ENCODE measurements at places on chromosomes 2 and 18.

GRCh38 chr2:86593266-86593665 is 30.0 kb upstream of the CHMP3 start:
- no peak for DNase-seq

GRCh38 chr2:176639671-176640070 is 370.4 kb downstream of the MTX2 start:
- no peak for DNase-seq

- no peak for DNase-seq
Observed at GRCh38 chr18:62545098-62545497, 22.3 kb downstream of the ZCCHC2 start.

GRCh38 chr2:231483398-231484329 is 19.4 kb upstream of the NCL start:
- peak; percentile 43 for DNase-seq

DNA sequence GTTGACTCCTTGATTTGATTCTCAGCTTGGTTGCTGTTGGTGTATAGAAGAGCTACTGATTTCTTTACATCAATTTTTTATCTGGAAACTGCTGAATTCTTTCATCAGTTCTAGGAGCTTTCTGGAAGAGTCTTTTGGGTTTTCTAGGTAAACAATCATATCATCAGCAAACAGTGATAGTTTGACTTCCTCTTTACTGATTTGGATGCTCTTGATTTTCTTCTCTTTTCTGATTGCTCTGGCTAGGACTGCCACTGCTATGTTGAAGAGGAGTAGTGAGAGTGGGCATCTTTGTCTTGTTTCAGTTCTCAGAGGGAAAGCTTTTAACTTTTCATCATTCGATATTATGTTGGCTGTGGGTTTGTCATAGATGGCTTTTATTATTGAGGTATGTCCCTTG is 140.5 kb downstream of the ZNF236 start:
- no peak for DNase-seq

DNA sequence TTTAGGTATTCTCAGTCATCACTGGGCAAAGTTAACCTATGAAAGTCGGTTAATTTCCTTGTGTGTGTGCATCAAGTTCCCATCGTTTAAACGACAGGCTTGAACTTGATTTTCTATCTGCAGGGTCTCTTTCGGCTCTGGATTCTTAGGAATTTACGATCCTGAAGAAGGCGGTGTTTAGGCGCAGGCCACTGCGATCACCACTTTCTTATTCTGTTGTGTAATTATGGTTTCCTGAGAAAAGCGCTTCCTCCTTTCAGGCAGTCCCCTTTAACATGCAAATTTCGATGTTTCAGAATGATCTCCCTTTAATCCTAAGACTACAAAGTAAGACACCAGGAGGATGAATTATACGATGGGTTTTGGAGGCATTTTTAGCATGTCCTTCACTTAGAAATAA is 27.9 kb upstream of the MBP start:
- DNase-seq: no peak

DNA sequence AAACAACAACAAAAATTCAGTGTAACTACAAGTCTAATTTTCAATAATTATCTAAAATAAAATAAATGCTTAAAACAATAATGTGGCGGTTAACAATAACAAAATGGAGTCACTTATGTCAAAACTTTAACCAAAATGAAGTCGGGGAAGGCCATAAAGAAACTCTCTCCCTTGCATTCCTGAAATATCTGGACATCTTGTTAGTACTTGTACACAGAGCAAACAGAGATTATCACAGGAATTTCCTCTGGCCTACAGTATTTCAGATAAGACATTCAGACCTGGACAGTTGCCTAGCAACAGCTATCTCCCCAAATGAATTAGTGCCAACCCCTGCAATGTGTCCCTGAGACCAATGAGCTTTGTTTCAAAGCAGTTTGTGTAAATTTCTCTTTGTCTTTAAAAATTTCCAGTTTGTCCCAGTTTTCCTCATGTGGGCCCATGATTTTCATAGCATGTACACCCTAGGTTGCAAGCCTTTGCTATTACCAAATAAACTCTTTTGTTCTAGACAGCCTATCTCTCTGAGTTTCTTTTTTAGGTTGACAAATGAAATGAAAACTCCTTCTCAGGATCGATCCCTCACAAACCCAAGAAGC is 68.6 kb downstream of the EXOC6B start:
- DNase-seq: no peak

DNA sequence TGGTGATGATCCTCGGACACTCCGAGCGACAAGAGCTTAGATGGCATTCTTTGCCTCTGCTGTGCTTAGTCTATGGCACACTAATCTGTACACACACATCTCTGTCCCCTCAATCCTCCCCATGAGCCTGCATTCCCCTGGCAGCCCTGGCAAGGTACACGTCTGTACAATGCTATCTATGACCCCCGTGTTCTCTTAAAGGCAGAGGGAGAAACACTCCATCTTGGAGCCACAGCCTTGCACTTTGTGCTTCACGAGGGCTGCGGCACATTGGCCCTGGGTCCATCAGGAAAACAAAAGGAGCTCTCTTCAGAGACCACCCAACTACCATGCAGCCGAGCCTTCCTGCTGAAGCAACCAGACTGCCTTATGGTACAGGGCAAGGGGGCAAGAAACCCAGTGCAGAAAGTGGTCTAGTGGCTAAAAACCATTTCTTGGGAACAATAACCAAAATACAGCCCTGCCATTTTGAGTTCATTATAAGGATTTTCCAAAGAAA is 42.5 kb downstream of the STEAP3 start:
- DNase-seq: no peak

GRCh38 chr18:22108674-22109073 is 60.7 kb upstream of the GATA6 start:
- DNase-seq: no peak

GRCh38 chr2:99340669-99341236 is 3.6 kb downstream of the EIF5B start:
- DNase-seq: peak; percentile 14

- peak; percentile 23 for DNase-seq
Observed at GRCh38 chr2:85353876-85354285, 447 bp downstream of the RETSAT start.

DNA sequence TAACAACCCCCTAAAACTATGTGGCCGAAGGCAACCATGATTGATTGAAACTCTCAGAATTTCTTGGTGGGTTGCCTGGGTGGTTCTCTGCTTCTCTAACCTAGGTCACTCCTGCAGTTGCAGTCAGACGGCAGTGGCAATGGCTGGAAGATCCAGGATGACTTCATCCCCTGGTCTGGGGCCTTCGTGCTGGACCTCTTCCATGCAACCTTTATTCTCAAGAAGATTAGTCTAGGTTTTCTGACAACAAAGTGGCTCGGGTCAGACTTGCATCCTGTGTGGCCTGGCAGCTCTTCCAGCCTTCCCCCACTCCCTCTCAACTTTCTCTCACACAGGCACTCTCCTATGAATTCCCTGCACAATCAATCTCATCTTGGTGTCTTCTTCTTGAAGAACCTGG is 76.4 kb downstream of the METTL4 start:
- DNase-seq: no peak

DNA sequence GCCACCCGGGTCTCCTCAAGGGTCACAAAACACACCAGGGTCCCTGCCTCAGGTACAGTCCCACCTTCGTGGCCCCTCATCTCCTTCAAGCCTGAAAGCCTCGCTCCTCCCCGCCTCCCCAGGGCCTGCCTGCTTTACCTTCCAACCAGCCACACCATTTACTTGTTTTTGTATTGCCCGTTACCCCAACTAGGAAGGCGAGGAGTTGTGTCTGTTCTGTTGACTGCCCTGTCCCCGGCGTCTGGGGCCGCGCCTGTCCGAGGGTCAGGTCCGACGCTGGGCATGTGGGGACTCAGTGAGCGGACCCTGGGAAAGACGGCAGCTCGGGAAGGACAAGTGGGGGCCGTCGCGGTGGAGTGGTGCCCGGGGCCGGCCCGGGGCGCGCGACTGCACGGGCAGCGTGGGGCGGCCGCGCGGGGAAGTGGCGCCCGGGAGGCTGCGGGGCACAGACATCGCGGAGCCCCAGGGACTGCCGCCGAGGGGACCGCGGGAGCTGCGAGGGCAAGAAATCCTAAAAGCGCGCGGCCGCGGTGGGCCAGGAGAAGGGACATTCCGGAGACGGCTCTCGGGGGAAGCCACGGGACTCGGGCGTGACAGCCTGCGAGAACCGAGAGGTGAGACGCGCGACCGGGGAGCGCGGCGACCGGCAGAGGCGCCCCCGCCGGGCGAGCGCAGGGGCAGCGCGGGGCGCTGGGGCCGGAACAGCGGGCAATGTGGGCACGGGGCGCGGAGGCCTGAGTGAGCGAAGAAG is 797 bp upstream of the GRHL1 start:
- peak; percentile 58 for DNase-seq

DNA sequence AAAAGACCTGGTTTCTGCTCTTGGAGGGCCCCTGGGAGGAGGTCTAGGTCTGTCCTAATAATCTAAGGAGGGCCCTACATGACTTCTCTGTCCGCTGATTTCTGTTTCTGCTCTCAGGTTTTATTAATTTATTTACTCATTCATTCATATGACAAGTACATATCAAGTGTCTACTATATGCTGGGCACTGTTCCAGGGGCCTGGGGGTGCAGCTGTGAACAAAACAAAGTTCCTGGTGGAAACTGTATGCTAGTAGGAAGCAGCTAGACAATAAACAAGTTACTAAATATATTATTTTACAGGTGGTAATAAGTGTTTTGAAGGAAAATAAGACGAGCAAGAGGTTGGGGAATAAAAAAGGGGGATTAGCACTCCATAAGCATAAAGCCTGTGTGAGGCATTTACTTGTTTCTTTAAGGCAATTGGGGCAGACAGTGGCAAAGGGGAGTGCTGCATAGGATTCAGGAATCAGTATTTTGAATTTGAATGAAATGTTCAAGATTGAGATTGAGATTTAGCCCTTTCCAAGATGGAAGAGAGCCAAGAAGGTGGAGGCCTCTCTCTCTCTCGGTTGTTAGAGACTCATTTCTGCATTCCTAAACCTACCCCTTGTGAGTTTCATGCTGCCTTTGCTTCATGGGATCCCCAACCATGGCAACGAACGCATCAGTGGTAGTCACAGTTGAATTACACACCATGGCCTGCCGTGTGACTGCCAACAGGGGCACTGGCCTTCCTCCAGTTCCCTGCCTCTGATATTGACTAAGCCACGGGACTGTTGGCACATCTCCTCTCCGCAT is 28.3 kb downstream of the DRC1 start:
- DNase-seq: no peak

- no peak for DNase-seq
Observed at GRCh38 chr2:208042041-208042440, 16.7 kb upstream of the PLEKHM3 start.

DNA sequence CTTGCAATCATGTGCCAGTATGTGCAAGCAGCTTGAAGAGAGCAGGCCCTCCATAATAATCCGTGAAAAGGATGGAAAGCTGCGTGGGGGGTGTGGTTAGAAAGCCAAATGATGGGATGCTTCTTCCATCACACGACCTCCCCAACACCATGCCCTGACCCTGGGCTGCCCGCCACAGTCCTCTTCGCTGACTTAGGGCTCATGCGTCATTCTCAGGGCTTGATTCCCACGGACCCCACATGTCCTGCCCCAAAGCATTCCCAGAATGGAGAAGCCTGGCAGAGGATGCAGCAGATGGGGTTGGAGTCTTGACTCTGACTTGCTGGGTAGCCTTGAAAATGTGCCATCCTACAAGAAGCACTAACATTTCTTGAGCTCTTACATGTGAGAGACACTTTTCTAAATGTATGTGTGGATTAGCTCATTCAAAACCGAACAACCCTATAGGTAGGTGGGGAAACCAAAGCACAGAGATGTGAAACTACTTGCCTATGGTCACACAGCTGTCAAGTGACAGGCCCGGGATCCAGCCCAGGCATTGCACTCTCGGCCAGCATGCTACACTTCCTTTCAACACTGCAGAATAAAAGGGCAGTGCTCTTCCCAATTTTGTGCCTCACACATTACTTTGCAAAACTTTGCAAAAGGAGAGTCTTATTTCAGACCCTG is 3.7 kb downstream of the TNS1 start:
- no peak for DNase-seq

GRCh38 chr2:165648801-165649200 is 145.2 kb downstream of the GALNT3 start:
- no peak for DNase-seq

DNA sequence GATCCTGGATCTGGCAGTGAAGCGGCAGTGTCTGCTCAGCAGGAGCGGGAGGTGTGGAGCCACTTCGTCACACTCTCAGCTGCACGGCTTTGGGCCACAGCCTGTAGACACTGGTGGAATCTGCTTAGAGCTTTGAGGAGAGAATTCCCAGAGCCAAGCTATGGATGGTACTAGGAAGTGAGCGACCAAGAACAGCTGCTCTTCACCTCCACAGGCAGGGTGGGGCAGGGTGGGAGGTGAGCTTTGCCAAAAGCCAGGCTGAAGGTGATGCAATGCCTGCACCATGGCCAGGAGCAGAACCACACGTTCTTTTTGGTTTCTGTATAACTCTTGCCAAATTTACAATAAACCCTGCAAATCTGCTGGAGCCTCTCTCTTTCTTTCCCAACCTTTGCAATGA is 226.1 kb downstream of the ANKRD30B start:
- no peak for DNase-seq

Data from activated naive CD4-positive, alpha-beta T cell treated with anti-CD3 and anti-CD28 coated beads for 36 hours (primary cell).